K562 (cell line): ENCODE measurements at places on chromosomes 2 and 18.

GRCh38 chr2:190415251-190415650, 7.1 kb downstream of the MFSD6 start:
- DNase-seq, result no peak

- no peak for DNase-seq
Observed at GRCh38 chr2:36480636-36481035, 117.3 kb downstream of the FEZ2 start.

GRCh38 chr18:58337686-58338085, 291.2 kb downstream of the ALPK2 start:
- no peak for DNase-seq

- no peak for DNase-seq
Observed at GRCh38 chr18:67634631-67635338, 118.3 kb upstream of the DSEL start.

GRCh38 chr2:15260196-15260595, 300.9 kb downstream of the NBAS start:
- DNase-seq, result no peak

DNA sequence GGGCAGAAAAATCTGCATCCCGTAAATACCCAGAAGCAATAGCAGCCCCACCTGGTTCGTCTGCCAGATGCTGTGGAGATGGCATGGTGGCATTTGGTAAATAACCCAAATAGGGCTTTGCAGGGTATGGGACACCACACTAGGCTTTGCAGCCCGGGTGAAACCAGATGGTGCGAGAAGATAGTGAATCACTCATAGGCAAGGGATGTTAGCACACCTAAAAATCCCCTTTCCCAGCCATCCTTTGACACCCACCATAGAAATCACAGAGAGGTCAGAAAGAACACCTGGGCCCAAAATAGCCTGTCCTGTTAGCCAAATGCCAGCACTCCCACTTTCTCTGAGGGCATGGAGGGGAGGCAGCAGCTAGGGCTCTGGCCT, 47.6 kb downstream of the BCL11A start:
- DNase-seq, result no peak

DNA sequence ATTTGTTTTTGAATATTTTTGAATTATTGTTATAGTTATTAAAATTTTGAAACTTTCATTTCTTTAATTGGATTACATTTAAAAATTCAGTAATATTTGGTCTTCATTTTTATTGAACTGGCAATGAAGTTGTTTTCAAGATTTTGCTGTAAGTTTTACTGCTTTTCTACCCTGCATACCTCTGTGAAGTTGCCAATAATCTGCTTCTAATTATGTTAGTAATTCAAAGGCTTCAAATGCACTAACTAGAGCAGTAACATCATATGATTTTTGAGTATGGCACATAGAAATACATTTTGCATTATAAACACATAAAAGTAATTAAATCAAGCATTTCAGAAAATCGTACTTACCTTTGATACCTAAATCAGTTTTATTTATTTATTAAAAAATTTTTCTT, 40.3 kb upstream of the FAM171B start:
- no peak for DNase-seq
